Skeletal muscle tissue (tissue), 5 donors: ENCODE measurements at places on chromosomes 7 and 10. TPM values are rescaled to one million over a fixed set of nuclear protein-coding genes. Genes with fewer than 3 reads are reported as not detected.

Gene LAMTOR4
- 73.1 TPM for total RNA-seq

Gene DLX6
- not detected for total RNA-seq

Gene ICA1
- 8.9 TPM for total RNA-seq

Gene CYP26C1
- total RNA-seq, result not detected
